ENCODE measurements at places on chromosomes 6 and 20. TPM values are rescaled to one million over a fixed set of nuclear protein-coding genes. Genes with fewer than 3 reads are reported as not detected.

The MRAP2 gene
- 3.7 TPM for total RNA-seq

The SLC35D3 gene
- under 0.01 TPM for total RNA-seq

The TFEB gene
- 3.4 TPM for total RNA-seq

The HECA gene
- total RNA-seq: 27.3 TPM

The CST5 gene
- not detected for total RNA-seq

The GRM1 gene
- under 0.01 TPM for total RNA-seq

The SIRPB2 gene
- not detected for total RNA-seq

The TSPO2 gene
- total RNA-seq: not detected

The HCK gene
- total RNA-seq: not detected

The ABRACL gene
- 25.9 TPM for total RNA-seq

The UBE2C gene
- 7.9 TPM for total RNA-seq

The TTBK1 gene
- total RNA-seq: not detected

The LHFPL5 gene
- not detected for total RNA-seq

The VGLL2 gene
- total RNA-seq: not detected

The AGPAT4 gene
- total RNA-seq: 4.0 TPM

All from regular cardiac myocyte (primary cell).